ENCODE measurements at places on chromosomes 4 and X.

DNA sequence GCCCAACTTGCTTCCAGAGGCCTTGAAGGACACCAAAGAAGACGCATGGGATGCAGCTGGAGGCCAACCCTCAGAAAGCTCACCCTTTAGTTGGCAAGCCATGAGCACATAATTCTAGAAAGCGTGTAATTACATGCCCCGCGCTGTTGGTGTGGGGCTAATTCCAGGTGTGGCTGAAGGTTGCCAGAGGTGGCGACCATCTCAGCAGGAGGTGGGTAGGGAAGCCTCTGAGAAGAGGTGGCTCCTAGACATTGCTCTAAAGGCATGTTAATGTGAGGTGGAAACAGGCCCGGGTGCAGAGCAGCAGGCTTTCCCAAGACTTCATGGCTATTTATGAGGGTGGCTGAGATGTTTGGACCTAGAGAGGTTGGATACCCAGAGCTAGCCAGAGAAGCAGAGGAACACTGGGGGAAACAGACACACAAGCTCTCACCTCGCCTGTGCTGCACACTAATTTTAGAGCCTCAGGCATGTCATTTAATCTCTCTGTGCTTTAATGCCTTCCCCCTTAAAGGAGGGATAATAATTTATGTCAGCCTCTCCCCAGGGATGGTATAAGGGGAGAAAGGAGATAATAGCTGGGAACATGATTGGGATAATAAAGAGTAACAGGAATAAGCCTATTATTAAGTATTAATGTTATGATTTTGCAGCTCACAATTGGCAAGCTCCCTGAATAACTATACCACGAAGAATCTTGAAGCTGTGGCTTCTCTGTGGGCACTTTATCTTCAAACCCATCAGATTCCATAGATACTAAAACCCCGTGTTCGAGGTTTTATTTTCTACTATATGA lies 60.0 kb upstream of the HELT start:
- no peak for DNase-seq

DNA sequence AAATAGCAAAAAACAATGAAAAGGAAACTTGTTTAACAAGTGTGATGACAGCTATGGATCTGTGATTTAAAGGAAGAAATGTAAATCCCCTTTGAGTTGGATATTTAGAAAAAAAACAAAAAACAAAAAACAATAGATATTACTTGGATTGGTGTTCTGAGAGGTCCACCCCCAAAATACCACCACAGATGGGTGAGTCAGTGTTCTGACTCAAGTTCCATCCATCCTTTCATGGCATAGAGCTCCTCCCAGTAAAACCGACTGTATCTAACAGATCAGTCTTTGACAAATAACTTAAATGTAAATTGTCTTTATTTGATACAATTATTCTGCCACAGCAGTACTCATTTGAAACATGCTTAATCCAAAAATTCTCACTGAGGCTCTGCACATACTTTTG lies 27.4 kb downstream of the TMPRSS11B start:
- DNase-seq = no peak

GRCh38 chrX:69524781-69525363 lies 20.7 kb downstream of the NALF2 start:
- DNase-seq = no peak

DNA sequence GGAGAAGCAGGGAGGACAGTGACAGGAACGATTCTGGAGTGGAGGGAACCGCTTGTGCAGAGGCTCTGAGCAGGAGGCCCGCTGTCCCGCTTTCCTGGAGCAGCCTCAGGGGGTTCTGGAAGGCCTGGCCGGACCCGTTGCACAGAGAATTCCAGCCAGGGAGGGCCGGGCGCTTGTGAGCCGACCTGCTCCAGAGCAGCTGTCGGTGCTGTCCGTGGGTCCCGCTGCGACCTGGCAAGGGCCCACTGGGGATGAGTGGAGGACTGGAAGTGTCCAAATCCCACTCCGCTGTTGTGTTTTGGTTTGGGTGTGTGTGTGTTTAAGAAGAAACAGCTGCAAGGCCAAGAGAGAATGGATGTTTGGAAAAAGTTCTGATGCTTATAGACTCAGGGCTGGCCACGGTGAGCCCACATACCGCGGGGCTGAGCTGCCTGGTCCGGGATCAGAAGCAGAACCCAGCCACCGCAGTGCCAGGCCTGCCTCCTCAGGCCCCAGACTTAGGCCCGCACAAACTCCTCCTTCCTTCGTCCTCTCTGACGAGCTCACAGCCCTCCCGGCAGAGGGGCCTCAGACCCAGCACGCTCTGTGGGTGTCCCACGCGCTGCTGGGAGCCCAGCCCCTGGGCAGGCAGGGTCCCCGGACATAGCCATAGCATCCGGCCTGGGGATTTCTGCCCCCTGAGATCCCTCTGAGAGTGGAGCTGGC lies 73.9 kb downstream of the HTRA3 start:
- no peak for DNase-seq

- DNase-seq = no peak
These were observed 14.4 kb downstream of the MECP2 start for GRCh38 chrX:154083126-154083517.

GRCh38 chrX:41184312-41184711 lies 99.1 kb downstream of the USP9X start:
- no peak for DNase-seq

- DNase-seq = no peak
These were observed 3.3 kb upstream of the CBR4 start for GRCh38 chr4:169013396-169013795.

DNA sequence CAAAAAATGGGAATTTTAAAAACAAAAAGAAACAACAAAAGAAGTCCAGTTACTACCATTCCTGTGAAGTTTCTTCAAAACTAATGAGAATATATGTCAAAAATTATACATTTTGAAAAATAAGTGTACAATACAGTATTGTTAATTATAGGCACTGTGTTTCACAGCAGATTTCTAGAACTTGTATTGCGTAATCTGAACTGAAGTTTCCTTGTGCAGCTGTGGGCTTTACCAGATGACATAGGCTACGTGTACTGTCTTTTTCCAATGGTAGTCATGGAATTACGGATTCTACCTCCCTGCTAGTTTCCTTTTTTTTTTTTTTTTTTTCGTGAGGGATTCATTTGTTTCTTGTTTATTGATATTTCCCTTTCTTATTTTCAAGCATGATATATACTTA lies 113.8 kb upstream of the GABRA2 start:
- DNase-seq = no peak

- DNase-seq = no peak
These were observed 7.6 kb downstream of the TIGD4 start for GRCh38 chr4:152771741-152772533.

DNA sequence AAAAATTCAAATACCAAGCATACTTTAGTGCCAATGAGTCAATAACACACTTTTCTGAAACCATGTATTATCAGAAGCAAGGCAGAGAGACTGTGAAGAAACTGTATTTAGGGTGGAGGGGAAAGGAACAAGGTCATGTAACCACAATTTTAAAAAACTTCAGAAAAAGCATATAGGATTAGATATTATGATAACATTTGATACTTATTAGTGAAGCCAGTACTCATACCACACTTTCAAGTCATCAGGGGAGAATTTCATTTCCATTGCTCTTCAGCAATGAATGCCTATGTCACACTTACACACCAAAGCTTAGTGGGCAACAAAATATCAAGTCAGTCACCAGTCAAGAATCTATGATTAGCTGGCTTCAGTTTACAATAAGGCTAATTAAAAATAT lies 602.2 kb downstream of the IL15 start:
- no peak for DNase-seq

GRCh38 chr4:183356173-183356830 lies 34.1 kb upstream of the CLDN24 start:
- no peak for DNase-seq

GRCh38 chr4:169861593-169861992 lies 103.8 kb upstream of the HPF1 start:
- DNase-seq = no peak

GRCh38 chrX:11446949-11447348 lies 153.7 kb downstream of the AMELX start:
- DNase-seq = no peak

Measured in HL-60 (cell line).